MG63 (cell line): ENCODE measurements at places on chromosomes 3 and 15. TPM values are rescaled to one million over a fixed set of nuclear protein-coding genes. Genes with fewer than 3 reads are reported as not detected.
A peak's percentile ranks its signal among the peaks of the same experiment; 100 is the strongest.

Gene AGBL1
- total RNA-seq = not detected in 2 replicates

Gene FMN1
- 0.25 and 9.0 TPM in 2 replicates for total RNA-seq

Gene PPM1L
- total RNA-seq = not detected in 2 replicates

Gene IL17RC
- total RNA-seq = 12.1 and 14.8 TPM in 2 replicates

DNA sequence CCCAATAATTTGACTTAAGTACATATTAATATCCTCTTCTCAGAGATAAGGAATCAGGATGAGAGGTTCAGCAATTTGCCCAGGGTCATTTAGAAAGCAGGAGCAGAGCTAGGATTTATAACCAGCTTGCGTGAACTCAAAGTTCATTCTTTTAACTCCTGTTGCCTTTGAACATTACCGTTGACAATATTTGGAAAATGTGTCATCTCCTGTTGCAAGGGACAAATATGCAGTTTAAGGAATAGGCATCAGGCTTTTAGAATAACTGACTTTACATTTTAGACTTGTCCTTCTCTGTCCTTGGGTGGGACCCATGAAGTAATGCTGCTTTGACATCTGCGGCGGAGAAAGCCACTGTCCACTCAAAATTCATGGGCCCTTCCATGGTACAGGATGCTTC is 252.2 kb upstream of the RGMA start:
- no peak for DNase-seq

DNA sequence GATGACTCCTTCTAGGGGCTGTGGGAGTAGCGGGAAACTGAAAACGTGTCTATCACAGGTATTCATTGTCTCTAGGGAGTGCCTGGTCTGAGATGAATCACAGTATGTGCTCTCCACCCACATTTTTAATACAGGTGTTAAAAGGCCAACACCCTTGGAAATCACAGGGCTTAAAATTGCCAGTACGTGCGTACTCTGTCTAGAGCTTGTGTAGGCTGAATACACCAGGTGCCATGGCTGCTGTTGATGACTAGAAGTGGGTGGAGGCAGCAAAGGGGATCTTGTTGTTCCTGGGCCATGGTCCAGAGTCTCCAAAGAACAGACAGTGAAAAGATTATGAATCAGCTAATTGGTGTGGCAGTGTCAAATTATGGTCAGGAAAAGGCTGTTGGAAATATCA is 35.1 kb upstream of the P3H2 start:
- DNase-seq = peak; percentile 80
